ENCODE measurements at places on chromosomes 2 and 18. TPM values are rescaled to one million over a fixed set of nuclear protein-coding genes. Genes with fewer than 3 reads are reported as not detected.

GRCh38 chr2:190410166-190410565 is 2.0 kb downstream of the MFSD6 start:
- DNase-seq: no peak

DNA sequence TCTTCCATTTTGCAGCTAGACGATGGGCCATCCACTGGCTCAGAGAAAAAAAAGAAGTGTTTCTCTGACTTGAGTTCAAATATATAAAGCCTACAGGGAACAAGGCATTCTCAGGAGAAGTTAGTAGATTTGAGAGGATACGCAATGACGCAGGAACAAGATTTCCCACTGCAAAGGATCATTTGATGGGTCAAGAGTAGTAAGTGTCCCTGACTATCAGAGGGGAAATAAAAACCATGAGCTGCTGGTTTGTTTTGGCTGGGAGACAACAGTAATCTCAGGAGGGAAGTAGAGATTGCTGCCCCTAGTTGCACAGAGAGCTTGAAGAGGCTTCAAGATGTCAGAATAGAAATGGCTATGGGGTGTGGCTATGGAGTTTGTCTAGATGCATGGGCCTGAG is 22.3 kb upstream of the MYO1B start:
- no peak for DNase-seq

DNA sequence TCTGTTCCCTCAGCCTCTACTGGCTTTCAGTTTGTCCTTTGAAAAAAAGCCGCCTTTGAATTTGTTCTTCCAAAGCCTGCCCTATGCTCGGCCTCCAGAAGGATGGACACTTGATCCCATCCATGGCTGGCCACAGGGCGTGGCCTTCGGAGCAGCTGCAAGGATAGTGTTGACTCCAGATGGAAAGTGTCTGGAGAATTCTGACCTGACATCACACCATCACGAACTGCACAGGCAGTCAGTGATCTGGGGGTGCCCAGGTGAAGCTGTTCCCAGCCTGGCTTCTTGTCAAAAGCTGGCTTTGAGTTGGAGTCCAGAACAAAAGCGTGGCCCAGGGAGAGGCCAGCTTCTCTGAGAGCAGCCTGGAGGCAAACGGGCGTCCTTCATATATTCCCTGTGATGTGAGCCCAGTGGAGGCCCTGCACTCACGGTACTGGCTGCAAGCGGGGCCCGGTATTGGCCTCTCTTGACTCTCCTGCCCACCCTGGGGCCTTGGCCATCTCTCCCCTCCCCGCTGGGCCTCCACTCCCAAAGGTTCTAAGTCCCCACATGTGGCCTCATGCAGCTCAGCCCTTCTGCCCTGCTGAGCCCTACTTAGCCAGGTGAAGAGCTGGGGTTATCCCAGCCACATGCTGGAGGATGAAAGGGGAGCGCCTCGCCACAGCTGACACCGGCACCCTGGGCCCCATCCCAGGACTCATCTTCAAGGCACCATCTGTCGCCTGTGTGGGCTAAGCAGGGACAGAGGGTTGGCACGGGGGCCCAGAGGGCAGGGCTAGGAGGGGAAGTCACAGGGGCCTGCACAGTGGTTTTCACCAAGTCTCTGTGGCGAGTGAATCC is 20.4 kb upstream of the ATOH8 start:
- no peak for DNase-seq

- no peak for DNase-seq
Observed at GRCh38 chr2:39728941-39729351, 50.1 kb downstream of the THUMPD2 start.

GRCh38 chr2:85861180-85861579 is 27.6 kb downstream of the ST3GAL5 start:
- DNase-seq: no peak

GRCh38 chr18:5162111-5162510 is 34.9 kb downstream of the AKAIN1 start:
- DNase-seq: no peak

DNA sequence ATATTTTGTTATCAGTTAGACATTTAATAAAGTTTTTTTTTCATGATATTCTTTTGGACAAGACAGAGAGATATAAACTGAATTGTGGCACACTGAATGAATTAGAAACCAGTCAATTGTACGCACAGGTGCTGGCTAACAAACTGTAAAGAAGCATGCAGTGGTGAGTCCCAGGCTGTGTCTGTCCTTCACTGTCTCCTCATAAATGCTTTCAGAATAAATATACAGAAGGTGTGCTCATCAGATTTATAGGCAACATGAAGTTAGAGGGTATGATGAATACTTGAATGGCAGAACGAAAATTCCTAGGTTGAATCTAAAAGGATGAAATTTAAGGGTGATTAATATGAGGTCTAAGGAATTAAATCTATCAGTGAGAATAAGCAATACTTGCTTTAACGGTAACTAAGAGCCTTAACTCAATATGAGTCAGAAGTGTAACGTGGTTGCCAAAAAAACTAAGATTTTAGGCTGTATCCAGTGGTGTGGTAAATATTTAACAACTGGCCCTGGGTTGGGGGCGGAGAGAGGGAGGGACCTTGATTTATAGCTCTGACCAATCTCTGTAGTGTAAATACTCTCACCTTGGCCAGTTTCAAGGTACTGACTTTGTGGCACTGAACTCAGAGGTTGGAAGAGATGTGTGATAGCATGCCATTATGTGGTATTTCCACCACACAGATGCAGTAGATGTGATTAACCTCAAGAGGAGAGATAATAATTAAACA is 41.9 kb upstream of the AAK1 start:
- DNase-seq: peak; percentile 25

DNA sequence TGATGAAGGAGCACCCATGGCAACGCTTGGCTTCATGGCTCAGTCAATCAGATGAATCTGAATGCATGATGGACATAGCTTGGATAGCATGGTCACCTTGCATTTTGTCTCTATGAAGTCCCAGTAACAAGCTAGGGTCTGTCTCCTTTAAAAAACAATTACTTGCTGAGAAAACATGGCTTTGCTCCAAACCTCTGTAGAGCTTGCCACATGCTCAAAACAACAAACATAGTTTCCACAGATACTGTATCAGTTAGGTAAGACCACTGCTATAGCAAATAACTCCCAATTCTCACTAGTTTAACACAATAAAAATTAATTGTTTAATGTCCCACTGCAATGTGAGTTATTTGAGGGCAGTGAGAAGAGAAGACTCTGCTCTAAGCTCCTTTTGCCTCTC is 401.0 kb downstream of the IRS1 start:
- DNase-seq: no peak

DNA sequence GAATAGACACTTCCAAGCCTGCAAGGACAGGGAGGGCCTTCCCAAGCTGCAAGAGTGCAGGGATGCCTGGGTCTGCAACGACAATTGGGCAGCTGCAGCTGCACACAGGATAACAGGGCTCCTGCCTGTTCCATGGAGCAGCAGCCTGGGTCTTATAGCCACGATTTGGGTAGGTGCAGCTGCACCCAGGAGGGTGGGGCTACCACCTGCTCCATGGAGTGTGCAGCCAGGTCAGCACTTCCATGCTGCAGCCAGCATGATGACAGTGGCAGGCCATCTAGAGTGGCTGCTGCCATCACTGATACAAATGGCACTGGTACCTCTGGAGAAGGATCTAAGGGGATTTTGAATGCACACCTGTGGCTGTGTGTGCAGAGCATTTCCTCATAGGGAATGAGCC is 528.5 kb downstream of the DSC3 start:
- no peak for DNase-seq

- no peak for DNase-seq
Observed at GRCh38 chr18:59629894-59630293, 67.3 kb downstream of the CCBE1 start.

DNA sequence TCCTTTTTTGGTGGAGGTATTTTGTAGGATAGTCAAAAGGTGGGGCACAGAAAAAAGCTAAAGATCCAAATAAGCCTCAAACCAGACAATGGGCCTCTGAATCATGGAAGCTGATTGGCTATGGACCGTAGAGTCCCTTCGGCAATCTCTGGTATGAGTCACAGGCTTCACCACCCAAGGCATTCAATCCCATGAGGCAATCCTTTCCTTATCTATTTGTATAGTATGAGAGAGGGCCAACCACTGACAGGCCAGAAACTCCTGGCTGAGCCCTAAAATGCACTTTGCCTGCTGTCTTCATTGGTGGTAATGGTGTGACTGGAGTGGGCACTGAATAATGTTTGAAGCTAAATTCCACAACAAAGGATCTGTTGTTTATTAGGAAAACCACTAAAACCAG is 38.7 kb upstream of the MEX3C start:
- peak; percentile 64 for DNase-seq

DNA sequence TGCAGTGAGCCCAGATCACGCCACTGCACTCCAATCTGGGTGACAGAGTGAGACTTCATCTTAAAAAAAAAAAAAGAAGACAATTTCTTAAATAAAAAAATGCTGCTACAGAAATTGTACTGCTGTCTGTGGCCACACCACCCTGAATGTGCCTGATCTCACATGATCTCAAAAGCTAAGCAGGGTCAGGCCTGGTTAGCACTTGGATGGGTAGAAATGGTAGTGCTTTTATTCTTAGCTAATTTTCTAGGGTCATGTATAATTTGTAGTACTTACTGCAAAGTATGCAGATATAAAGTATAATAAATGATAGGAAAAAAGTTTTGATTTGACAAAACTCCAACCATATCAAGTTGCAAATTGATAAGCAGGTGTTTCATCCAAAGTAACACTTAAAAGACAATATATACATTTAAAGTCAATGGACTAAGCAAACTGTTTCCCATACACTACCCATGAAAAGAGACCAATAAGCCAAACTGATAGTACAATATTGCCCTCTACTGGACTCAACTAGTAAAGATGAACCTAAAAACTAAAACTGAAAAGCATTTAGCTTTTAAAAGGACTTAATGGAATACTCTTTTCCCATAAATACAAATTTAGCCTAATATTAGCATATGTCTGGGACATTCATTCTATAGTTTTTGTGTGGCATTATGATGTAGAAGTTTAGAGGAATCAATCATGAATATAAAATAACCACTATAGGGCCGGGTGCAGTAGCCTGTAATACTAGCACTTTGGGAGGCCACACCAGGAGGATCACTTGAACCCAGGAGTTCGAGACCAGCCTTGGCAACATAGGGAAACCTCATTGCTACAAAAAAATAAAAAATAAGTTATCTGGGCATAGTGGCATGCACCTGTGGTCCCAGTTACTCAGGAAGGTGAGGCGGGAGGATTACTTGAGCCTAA is 18.6 kb upstream of the PEX13 start:
- DNase-seq: peak; percentile 58

GRCh38 chr18:59286341-59286740 is 13.1 kb upstream of the RAX start:
- no peak for DNase-seq

GRCh38 chr2:100802066-100802465 is 17.9 kb upstream of the NPAS2 start:
- peak; percentile 67 for DNase-seq

GRCh38 chr18:79902075-79902474 is 49.4 kb downstream of the SLC66A2 start:
- no peak for DNase-seq

DNA sequence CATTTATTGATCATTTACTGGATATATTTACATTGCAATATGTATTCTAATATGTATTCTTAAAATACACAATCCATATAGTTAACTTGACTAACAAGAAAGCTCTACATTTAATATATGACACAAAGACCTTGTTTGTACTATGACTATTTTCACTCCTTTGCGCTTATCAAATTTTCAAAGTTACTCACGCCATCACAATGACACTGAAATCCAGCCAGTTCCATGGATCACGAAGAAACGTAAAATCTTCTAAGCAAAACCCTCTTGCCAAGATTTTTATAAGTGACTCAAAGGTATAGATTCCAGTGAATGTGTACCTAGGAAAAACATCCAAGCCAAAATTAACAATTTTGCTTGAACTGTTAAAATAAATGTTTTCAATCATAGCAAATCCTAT is 39.6 kb downstream of the SCN3A start:
- no peak for DNase-seq

DNA sequence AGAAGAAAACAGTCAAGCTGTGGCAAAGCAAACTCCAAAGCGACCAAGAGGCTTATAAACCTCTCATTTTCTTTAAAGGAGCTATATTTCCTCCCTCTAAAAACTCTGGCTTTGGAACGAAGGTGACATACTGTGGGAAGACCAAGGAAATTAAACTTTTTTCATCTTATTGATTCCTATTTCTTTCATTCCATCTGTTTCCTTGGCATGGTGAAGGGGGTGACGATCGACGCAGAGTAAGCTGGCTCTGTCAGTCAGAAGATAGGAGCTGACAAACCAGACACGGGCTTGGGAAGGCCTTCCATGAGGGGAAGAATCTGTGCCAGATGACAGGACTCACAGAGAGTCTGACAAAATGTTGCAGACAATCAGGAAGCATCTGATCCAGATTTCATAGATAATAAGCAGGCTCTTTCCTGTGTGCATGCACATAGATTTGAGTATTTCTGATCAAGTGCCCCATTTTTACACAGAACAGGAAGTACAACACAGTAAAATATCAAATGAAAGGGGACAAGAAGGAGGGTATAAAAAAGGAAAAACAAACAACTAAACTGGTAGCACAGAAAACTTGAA is 261.7 kb downstream of the SATB2 start:
- DNase-seq: no peak

DNA sequence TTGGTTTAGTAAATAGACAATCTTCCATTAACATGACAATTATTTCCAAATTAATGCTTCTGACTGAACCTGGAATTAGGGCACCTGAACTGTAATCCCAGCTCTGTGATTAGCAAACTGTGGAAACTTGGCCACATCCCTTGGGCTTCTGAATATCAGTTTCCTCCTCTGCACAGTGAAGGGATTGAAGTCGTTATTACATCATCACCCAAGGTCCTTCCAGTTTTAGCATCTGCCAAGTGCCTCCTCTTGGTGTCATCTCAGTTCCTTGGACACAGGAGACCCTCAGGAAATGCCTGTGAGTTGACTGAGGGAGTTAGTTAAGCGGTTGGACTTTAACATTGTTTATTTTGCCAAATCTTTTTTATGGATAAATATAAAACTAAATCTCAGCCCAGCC is 64.8 kb downstream of the MOGAT1 start:
- no peak for DNase-seq

DNA sequence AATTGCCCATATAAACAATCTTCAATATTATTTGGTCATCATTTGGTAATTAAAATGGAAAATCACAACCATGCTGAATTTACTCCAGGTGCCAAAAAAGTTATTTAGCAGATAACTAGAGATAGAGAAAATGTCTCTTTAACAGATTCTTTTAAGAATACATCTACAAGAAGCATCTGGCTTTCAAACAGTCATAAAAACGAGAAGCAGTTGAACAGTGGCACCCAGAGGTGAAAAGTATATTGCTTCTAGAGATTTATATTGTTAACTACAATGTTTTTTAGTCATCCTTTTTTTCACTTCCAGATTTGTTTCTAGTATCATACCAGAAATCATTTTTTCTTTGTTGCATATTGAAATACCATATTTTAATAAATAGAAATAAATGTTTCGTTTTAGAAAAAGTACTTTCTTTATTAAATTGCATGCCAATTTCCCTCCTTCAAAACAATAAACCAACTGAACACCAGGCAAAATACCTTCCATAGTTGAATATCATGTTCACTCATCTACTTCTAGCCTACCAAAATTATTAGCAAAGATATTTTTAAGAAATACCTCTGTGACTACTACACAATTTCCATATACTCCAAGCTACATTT is 65.4 kb upstream of the HNRNPA3 start:
- DNase-seq: peak; percentile 85

The LHCGR gene
- total RNA-seq: 2.6 TPM

The CD28 gene
- 13.0 TPM for total RNA-seq

The ATIC gene
- total RNA-seq: 5.3 TPM

The HOXD12 gene
- 1.9 TPM for total RNA-seq

The SCYGR8 gene
- not detected for total RNA-seq

The DNER gene
- total RNA-seq: 4.1 TPM

The STARD6 gene
- 0.96 TPM for total RNA-seq

The EML6 gene
- total RNA-seq: 3.4 TPM

The WDFY1 gene
- total RNA-seq: 99.7 TPM

The RPIA gene
- 6.3 TPM for total RNA-seq

The ZNF892 gene
- 21.2 TPM for total RNA-seq

All from umbilical cord (tissue), 2 donors.